CD4-positive, alpha-beta T cell treated with Interleukin-12 subunit alpha and Interleukin-12 subunit beta, for 1 hour (primary cell): ENCODE measurements at places on chromosomes 6 and 20.

DNA sequence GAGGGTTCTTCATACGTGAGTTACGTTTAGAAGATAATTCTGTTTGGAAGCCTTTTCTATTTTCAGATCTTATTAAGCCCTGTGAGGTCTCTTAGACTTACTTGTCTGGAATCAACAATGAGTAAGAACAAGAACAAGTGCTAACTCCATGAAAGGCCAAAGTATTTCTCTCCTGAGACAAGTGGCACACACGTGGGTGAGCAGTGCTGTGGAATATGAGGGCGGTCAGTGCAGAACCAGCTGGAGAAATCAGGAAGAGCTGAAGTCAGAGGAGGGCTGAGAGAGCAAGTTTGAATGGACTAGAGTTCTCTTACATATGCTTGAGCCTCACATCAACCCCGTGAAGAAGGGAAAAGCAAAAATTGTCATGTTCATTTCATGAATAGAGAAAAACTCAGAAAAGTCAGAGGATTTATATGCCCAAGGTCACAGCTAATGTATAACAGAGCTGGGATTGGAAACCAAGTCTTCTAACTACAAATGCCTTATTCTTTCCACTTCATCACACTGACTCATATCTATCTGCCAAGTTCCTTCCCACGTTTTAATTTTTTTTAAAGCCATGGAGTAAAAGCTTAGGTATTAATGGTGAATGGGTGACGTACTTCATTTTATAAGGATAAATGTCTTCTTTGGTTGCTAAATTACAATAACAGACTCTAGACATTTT is 201.3 kb upstream of the DTNBP1 start:
- DNase-seq, result no peak

DNA sequence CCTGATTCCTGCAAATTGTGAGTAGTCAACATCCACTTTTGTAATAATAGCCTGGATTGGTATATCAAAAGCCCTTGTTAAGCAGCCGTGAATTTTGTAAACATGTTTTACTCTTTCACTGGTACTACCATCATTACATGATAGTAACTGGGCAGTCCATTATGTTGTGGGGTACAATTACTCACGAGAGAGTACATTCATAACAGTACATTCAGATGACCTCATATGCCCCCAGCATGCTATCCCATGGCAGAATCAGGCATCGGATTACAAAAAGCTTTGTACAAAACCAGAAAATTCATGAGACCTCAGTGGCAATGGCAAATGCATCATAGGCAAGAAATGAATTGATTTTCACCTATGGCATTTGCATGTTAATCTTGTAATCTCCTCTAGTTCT is 166.2 kb downstream of the EPM2A start:
- no peak for DNase-seq

DNA sequence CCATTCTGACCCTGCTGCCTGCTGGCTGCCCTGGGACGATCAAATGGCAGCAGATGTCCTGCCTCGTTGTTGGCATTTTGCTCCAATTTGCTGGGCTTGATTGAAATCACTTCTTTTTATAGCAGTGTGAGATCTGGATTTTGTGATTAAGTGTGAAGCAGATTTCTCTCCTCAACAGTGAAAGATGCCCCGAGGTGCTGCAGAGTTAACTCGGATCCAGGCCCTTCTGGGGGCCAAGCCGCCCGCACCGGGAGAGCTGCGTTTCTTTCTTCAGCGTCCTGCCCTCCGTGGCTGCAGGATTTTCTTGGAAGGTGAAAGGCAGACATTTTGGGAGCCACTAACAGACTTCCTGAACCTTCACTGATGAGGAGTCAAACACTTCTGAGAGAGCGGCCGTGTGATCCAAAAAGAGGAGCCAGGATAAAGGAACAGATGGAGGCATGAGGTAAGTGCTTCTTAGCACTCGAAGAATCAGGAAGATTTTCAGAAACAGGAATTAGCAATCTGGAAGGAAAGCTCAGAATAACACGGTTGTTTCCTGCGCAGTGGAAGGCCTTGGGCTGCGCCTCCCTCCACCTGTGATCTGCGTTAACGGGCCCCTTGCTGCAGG is 139.5 kb upstream of the AFDN start:
- DNase-seq, result no peak

DNA sequence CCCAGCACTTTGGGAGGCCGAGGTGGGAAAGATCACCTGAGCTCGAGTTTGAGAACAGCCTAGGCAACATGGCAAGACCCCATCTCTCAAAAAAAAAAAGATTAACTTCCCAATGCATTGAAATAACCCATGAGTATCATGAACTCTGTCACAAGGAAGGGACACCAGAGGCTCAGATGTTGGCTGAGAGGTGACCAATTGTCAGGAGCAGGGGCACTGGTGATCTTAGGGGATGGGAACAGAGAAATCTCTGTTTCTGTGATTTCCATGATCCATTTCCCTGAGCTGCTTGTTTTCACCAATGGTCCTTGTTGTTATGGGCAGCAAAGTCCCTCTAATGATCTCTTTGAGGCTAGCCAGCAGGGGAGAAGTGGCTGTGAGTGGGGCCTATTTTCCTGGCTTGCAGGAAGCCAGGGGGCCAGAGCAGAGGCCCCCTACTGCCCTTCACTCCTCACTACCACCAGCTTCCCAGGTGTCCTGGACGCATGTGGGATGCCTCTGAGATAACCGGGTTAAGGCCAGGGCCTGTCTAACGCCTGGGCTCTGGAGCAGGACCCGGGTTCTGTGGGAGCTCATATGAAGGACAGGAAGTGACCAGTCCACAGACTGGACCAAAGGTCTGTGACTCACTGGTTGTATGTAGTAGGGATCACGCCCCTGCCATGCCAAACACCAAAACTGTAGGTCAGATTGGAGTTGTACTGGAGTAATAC is 54.4 kb downstream of the PCNA start:
- no peak for DNase-seq

DNA sequence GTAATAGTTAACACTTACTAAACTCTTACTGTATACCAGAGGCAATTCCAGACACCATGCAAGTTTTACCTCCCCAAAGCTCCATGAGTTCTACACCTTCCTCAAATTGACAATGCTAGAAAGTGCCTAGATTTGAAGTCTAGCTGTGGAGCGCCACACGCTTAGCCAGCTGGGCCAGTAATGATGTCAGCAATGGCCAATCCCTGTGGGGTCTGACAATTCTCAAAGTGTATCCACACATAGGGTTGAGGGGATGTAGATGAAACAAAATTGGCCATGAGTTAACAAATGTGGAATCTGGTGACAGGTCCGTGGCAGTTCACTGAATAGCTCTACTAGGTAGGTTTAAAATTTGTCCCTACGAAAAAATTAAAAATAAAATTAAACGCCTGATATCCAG is 1.3 kb downstream of the ZNF343 start:
- DNase-seq, result no peak

DNA sequence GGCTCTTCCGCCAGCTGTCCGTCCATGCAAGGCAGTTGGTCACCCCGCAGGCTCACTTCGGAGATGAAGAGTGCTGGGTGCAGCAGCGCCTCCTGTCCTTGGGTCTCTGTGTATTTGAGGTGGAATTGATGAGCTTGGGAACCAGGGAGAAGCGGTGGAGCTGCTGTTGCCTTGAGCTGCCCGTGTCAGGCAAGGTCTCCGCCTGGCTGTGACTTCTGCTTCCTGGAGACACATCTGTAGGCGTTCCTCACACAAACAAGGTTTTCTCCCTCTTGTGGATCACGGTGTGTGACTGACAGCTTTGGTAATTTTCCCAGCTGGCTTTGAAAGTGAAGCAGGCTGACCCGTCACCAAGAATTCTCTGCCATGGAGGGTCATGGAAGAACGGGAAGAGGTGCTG is 2.5 kb upstream of the SLC17A9 start:
- no peak for DNase-seq

DNA sequence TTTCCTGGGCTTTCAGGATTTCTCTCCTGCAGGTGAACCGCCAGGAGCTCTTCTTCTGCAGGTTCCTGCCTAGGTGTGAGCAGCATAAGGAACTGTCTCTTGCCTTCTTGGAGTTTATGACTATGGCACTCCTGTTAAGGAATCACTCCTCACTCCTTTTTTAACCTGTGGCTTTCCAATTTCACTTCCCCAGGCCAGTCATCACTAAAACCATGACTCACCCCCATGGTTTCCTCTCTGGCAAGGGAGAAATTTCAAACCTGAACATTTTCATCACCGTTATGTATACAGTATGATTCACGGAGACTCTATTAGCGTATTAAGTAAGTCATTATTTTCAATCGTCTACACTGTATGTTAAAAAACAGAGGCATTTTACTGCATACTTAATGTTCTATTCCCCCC is 78.2 kb upstream of the ARID1B start:
- DNase-seq, result no peak

DNA sequence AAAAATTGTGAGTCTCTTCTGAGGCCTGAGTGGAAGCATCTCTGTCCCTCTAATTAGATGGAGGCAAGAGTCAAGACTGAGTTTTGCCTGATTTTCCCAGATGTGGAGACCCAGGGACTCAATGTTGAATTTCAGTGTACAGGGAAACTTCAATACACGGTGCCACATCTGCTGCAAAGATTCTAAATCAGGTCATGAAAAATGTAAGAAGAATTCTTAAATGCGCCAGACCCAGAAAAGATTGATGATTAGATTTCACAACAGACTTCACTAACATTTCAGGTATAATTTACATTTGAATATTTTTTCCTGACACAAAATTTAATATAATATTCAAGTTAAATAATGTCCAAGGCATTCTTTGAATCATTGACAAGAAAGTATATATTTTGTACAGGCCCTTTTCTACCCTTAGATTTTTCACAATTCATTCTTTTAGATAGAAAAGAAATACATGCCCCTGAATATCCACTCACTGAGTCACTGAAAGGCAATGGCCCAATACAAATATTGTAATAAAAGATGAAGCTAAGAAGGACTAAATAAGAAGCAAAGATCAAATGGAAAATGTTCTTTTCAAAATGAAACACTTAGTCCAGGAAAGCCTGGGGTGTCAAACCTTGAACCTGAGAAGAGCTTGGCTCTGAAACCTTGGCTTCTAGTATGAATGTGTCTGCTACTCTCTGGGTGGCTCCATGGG is 18.2 kb upstream of the HDGFL1 start:
- no peak for DNase-seq

GRCh38 chr20:59350330-59351156 is 50.1 kb downstream of the EDN3 start:
- DNase-seq, result no peak

DNA sequence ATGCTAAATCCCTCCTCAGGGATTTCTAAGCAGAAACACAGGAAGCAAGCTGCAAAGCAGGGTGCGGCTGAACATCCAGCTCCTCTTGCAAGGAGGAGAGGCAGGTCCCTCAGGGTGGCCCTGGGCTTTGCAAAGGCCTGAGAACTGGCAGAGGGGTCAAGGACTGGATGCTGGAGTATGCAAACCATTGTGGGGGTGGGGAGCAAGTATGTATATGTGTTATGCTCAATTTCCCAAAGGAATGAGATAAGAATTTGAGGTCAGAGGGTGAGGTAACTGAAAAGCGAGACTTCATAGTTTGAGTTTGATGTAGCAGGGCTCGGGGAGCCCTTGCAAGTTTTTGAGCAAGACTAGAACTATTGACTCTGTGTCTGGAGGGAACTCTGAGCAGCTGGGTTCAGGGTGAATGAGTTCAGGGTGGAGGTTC is 11.2 kb downstream of the SLC22A2 start:
- no peak for DNase-seq

DNA sequence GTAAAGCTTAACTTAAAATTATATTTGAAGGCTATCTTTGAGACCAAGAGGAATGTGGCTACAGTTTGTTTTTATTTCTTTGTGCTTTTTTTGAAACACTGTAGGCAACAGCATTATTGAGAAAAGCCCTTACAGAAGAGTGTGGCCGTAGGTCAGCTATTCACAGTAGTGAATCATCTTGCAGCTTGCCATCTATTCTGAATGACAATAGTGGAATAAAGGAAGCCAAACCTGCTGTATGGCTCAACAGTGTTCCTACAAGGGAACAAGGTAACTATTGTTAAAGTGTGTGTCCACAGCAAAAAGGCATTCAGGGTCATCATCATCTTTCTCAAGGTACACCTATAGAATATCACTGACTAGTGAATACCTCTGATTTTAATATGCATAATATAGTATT is 88.5 kb downstream of the KIZ start:
- DNase-seq, result no peak

DNA sequence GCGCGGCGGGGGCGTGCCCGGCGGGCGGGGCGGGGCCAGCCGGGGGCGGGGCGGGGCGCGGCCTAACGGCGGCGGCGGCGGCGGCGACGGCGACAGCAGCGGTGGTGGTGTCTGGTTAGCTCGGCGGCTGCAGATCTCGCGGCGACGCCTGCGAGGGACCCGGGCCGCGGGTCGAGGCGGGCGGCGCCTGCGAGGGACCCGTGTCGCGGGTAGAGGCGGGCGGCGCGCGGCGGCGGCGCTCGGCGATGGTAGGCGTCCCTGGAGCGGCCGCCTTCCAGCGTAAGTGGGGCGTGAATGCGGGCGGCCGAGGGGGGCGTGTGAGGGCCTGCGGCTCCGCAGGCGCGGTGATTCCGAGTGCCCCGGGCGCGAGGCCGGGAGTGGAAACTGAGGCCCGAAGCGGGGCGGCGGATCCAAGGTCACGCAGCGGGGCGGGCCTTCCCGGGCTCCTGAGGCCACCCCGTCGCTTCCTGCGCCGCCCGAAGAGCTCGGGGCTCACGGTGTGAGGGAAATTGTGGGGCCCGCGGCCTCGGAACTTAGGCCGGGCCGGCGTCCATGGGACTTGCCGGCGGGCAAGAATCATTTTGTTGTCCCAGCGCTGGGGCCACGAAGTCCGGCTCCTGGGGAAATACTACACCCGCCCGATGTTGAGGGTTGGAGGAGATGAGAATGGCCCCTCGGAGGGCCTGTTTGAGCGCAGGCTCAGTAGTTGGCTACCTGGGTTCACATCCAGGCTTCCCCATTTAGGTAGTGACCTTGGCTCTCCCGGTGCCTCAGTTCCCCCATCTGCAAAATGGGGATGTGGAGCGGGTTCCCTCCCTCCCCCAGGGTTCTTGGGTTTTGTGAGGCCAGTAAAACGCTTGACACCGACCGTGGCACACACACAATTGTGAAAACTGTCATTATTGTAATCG is at the start of gene CBFA2T2:
Gene CBFA2T2, plus strand, starts transcription at position 74 of the 911 bp plus-strand sequence. Its CDS starts 172 bp downstream, at position 246.
- DNase-seq, result no peak

DNA sequence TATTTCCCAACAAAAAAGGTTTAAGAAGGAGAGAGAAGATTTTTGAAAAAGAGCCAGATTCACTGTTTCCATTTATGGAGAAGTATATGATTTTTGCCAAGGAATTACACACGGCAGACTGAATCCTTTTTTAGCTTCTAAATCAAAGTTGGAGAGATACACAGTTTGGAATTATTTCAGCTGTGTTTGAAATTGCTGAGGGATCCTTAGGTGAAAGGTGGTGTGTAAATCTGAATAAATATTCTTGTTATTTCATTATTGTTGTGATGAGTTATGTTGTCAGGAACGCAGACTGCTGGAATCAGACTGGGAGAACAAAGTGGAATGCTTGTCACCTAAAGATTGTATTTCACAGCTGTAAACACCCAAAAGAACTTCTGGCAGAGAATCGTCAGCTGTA is 168.5 kb upstream of the AKIRIN2 start:
- no peak for DNase-seq

- no peak for DNase-seq
These were observed 149.1 kb downstream of the RIMS1 start for GRCh38 chr6:72035486-72035885.

DNA sequence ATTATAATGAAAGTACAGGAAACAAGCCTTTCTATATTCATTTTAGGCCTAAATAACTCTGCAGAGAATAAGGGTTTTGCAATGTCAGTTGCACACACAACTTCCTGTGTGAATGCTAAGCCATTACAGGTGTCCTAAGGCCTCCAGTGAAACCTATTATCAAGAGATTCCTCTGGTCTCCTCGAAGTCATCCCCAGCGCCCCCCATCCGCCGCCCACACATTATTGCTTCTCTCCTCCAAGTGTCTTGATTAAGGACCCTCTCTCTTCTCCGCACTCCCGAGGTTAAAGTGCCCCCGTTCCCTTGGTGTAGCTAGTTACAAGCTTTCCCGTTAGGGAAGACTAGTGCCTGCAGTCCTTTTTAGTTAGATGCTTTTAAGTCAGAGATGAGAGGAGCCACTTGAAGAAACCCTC is 1.3 kb downstream of the HIVEP2 start:
- DNase-seq, result peak; percentile 71
